Stimulated activated CD8-positive, alpha-beta memory T cell treated with anti-CD3 and anti-CD28 coated beads, Interleukin-2, amount 100 ng/mL, for 1 hour (primary cell): ENCODE measurements at places on chromosomes 1 and 21.

GRCh38 chr1:23177438-23178380 lies 9.1 kb upstream of the LUZP1 start:
- DNase-seq, result no peak

- no peak for DNase-seq
Observed at GRCh38 chr1:18191481-18192155, 84.0 kb downstream of the IGSF21 start.

- DNase-seq, result peak; percentile 37
Observed at GRCh38 chr1:116556289-116557006, 14.4 kb downstream of the CD58 start.

DNA sequence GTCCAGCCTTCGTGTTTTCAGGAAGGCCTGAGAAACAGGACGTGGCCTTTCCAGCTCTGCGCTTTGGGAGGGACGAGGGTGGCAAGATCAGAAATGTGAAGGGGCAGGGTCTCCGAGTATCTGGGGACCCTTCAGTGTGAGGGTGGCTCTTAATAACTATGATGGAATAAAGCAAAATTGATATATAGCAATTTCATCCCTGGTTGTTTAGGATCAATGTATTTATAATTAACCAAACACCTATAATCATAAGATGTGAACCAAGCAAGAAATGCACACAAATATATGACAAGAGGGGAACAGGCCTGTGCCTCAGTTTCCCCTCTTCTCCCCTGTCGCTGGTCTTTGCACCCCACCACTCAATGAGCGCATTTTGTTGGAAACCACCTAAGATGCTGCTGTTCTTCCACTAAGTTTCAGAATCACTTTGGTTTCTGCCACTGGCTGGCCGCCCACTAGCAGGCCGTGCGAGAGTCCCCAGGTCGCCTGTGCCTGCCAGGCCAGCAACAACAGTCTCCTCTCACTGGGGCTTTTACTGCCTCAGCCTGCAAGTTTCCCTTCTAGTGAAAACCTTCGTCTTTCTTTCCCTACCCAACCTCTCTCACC lies 36.6 kb downstream of the UBASH3A start:
- DNase-seq, result no peak

- DNase-seq, result no peak
Observed at GRCh38 chr1:63454269-63454668, 68.8 kb downstream of the ITGB3BP start.

DNA sequence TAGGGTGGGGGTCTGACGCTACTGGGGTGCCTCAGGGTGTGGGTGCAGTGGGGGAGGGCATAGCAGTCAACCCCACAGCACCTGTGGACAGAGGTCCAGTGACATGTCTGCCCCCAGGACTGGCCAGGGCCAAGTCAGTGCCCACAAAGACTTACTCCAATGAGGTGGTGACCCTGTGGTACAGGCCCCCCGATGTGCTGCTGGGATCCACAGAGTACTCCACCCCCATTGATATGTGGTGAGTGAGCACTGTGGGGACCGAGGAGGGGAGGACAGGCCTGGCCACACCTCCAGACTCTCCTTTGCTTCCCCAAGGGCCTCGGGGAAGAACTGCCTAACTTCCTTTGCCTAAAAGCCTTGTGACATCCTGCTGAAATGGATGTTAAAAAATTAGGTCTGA lies 23.5 kb downstream of the CDK18 start:
- DNase-seq, result no peak
